NCI-H1417 (cell line): ENCODE measurements at places on chromosomes 13 and 19.

GRCh38 chr19:1671716-1672037, 19.3 kb upstream of the TCF3 start:
- DNase-seq: no peak

DNA sequence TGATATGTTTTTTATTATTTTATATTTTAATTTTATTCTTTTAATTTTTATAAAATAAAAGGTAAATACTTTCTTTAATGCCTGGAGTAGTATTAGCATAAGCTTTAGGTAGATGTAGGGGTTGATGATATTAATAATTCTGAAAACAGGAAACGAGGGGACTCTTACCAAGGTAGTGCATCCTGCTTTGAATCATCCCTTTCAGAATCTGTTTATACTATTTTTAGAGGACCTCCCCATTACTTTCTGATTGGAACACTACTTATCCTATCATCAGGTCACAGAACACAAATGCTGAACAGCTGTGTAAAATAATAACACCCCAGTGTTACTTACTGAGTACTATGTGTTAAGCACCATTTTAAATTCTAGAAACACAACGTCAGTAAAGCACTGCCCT, 27.3 kb downstream of the COG6 start:
- no peak for DNase-seq

- DNase-seq: no peak
These were observed 4.7 kb upstream of the CYP4F3 start for GRCh38 chr19:15636026-15636425.

- DNase-seq: no peak
These were observed 1158.5 kb downstream of the PCDH9 start for GRCh38 chr13:66071608-66072007.

- DNase-seq: no peak
These were observed 8.9 kb downstream of the KLC3 start for GRCh38 chr19:45349430-45349941.

DNA sequence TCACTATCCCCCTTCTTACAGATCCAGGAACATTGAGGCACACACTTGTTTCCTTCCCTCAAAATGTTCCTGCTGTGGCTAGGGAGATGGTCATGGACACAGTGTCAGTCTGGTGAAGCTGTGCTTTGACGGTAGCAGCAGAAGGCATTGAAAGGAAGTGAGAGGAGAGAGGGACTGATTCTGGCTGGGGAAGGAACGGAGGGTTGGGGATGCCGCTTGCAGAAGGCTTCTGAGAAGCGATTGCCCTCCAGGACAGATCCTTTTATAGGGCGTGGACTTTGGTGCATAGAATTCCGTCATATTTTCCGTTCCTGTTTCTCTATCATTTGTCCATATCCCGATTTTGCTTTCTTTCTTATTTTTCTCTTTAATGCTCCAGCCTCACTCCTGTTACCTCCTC, 14.1 kb upstream of the MYH14 start:
- no peak for DNase-seq

DNA sequence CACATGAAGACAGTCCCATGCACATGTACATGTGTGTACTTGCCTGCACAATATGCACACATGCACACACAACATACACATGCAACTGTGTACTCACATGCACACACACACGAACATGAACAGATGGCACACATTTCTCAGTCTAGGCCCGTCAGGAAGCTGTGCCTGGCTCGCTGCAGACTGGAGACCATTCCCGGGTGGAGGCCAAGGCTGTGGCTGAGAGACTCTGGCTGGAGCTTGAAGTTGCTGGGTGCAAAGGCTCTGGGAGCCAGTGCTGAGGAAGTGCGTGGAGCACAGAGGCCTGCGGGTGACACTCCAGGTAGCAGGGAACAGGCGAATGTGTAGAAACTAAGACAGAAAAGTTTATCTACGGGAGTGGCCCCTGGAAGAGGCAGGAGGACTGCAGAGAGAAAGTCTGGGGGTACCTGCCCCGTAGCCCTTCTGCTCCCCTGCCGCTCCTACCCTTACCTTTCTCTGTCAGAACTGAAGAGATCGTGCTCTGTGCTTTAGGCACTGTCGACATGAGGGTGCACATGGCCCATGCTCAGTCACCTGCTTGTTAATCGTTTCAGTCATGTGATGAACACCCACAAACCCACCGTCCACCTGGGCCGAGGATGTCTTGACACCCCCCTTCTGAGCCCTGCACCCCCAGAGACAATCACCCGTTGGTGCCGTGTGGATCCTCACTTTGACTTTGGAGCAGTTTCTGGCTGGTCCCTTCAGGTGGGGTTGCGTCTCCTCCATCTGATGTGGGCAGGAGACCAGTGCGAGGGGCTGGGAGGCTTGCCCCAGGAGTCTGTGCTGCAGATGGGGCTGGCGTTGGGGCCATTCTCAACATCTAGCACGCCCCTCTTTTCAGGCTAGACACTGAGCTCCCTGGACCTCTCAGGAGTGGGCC, 69.4 kb downstream of the TEX29 start:
- DNase-seq: no peak

- DNase-seq: no peak
These were observed 526.9 kb downstream of the RFC3 start for GRCh38 chr13:34344816-34345215.

GRCh38 chr19:49247676-49248075, 77.3 kb downstream of the SLC6A16 start:
- no peak for DNase-seq

GRCh38 chr13:74251778-74252519, 117.7 kb upstream of the KLF12 start:
- no peak for DNase-seq

DNA sequence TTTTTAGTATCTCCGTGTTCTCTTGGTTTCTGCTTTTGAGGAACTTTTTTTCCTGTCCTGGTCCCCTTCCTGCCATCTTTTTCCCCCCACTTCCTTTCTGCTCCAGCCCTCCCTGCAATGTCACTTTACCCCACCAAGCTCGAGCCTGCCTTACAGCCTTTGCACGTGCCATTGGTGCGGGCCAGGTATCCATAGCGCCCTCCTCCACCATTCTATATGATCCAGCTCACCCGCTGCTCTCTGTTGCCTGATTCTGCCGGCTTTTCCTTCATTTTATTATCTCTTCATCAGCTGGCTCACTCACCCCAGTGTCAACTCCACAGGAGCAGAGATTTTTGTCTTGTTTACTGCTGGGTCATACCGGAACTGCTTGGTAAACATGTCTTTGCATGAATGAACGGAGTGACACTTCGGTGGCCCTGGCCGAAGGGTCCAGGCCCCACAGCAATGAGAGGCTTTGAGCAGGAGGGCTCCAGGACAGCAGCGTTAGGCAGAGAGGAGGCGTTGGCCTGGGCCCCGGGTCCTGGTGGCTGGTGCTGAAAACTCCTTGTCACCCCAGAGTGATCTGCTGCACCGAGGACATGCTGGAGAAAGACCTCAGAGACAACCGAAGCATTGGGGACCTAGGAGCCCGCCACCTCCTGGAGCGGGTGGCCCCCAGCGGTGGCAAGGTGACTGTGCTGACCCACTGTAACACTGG, 1.2 kb downstream of the MRI1 start:
- no peak for DNase-seq

GRCh38 chr13:31697290-31697689, 42.0 kb upstream of the RXFP2 start:
- no peak for DNase-seq

DNA sequence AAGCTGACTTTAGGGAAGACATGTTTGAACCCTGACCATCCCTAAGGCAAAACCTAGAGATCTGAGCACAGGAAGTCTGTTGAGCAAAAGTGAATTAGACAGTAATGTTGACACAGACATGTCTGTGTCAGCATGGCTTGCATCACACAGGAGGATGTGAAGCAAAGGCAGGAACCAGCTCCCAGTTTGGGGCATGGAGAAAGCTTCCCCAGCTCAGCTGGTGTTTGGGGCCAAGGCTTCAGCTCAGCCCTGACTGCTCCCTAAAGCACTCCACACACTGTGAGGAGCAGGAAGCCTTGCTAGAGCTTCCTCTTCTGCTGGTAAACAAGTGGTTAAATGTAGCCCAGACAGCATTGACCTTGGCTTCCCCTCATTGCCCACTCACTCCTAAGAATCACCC, 153.8 kb upstream of the UBL3 start:
- DNase-seq: no peak

DNA sequence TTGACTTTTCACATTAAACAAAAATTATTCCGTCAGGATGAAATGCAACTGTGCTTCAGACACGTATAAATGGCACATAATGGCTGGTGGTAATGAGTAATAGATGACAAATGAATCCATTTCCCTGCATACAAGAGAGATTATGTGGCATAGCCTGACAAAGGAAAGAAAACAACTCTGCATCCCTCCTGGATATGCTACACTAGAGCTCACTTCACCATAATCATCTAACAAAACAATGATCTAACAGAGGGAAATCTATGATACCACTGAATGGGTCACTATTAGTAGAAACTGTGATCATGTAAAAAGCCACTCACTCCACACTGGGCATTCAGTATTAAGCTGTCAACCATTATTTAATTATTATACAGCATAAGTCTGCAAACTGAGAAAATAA, 1498.4 kb downstream of the EFNB2 start:
- DNase-seq: peak; percentile 6

GRCh38 chr19:38662537-38663155, 15.2 kb downstream of the ACTN4 start:
- DNase-seq: no peak

DNA sequence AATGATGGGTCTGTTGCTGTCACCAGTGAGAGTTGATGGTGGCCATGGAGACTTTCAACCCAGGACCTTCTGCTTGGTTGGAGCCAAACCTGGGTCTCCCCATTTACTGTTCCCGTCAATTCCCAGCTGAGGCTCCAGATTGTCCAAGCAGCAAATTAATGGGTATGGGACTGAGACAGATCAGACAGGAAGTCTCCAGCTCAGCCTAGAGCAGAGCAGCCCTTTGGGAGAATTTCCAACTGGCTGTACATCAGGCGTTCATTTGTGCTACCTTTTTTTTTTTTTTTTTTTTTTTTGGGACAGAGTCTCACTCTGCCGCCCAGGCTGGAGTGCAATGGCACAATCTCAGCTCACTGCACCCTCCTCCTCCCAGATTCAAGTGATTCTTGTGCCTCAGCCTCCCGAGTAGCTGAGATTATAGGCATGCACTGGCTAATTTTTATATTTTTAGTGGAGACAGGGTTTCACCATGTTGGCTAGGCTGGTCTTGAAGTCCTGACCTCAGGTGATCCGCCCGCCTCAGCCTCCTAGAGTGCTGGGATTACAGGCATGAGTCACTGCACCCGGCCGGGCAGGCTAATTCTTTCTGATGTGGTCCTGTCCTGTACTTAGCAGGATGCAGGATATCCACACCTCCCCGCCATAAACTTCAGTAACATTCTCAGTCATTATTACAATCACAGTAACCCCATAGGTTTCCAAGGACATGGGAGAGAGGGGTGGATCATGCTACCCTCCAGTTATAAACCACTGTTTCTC, 9.3 kb downstream of the MAP3K10 start:
- DNase-seq: no peak

GRCh38 chr13:113457510-113457909, 4.2 kb upstream of the ADPRHL1 start:
- DNase-seq: no peak

- no peak for DNase-seq
These were observed 1624.3 kb downstream of the SLITRK1 start for GRCh38 chr13:82257790-82258507.

DNA sequence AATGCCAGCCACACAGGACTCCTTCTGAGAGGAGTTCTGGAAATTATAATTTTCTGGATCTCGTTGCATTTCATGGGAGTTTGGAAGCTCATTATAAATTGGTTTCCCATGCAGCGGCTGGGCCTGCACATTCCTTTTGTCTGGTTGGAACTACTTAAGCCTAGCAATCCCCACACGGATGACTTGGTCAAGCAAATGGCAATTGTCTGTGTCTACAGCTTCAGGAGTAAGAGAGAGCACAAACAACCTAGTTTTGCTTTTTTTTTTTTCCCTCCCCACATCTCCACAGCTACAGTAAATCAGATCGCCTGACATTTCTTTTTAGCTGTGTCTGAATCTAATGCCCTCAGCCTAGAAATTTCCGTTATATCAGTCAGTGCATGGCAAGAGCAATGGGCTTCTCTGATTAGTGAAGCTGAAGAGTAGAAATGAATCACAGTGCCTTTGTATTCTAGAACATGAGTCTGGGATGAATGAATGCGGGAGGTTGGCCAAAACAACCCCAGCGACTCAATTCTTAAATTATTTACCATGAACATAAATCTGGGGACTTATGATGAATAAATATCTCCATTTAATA, 15.1 kb downstream of the PCDH8 start:
- DNase-seq: no peak

DNA sequence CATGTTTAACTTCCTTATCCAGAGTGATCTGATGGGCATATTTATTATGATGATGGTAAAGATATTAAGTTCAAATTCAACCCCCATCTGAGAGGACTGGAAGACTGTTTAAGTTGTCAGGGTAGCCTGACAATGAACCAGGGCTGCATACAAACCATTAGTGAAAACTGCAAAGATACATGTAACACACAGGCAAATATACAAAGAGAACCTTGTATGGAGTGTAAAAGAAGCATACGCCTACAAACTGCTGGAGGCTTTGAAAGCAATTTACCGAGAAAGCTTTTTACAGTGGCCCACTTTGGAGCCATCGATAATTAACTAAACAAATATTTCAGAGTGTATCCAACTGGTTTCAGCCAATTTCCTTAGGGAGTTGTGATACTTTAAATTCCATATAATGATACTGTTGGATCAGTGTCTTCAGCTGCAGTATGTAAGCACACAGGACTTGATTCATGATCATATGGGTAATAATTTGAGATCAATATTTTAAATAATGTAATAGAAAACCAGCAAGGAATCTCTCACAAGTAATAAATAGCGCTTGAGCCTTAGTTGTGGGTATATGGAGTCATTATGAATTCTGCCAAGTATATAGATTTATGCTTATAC, 231.5 kb upstream of the SPRY2 start:
- peak; percentile 80 for DNase-seq

- no peak for DNase-seq
These were observed 5.4 kb upstream of the CDC37 start for GRCh38 chr19:10408511-10409283.

GRCh38 chr19:41801792-41802211, 5.4 kb downstream of the CEACAM3 start:
- no peak for DNase-seq

DNA sequence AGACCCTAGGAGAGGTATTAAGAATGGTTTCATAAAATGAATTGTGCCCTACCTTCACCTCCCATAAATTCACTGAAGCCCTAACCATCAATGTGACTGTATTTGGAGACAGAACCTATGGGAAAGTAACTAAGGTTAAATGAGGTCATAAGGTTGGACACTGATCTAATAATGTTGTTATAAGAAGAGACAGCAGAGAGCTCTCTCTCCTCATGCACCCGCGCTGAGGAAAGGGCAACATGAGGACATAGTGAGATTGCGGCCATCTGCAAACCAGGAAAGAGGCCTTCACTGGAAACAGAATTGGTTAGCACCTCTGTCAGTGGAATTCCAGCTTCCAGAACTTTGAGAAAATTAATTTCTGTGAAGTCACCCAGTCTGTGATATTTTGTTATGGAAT, 1396.1 kb upstream of the MIR17HG start:
- no peak for DNase-seq

DNA sequence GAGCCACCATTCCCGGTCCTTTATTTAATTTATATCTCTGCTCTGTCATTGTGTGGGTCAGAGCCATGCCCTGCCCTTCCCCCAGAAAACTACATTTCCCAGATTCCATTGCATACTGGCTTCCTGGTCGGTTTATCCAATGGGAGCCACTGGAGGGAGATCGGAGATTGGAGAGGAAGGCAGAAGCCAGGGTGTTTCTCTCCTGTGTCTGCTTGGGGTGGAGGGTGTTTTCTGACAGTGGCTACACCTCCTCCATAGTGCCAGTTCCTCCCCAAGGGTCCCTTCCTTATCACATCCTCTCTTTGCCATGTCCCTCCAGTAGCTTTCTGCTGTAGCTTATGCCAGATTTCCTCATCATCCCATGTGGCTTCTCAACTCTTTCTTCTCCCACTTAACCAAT, 19.0 kb downstream of the OLFM2 start:
- DNase-seq: no peak
